Activated CD4-positive, alpha-beta T cell treated with anti-CD3 and anti-CD28 coated beads for 36 hours (primary cell): ENCODE measurements at places on chromosomes 13 and 19.

GRCh38 chr13:110258876-110259631 lies 47.9 kb downstream of the COL4A1 start:
- no peak for DNase-seq

DNA sequence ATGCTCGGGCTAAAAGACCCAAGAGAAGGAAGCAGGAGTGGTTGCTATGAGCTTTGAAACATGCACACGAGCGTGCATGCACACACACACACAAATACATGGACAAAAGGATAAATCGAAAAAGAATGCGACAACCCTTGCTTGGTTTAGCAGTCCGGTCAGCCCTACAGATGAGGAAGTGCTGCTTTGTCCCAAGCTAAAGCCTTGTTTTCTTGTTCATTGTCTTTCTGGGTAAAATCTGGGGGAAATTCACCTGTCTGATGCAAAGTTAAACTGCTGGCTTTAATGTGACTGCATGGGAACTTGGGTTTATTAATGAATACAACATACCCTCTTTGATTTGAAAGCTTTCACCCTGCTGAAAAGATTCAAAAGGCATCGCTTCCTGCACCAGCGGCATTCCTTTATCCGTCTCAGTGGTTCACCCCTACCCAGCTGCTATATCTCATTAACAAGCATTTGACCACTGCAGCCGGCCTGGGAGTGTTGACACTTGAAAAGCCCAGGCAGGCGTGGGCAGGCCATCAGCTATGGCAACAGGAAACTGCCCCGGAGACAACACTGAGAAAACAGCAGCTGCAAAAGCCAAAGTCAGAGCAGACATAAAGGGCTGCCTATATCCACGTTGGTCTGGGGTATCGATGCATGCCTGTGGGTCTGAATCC lies 301.7 kb downstream of the NDFIP2 start:
- no peak for DNase-seq

GRCh38 chr19:15159251-15159650 lies 41.5 kb downstream of the NOTCH3 start:
- DNase-seq = no peak

- no peak for DNase-seq
Measured at GRCh38 chr13:99218126-99218525, 17.5 kb downstream of the UBAC2 start.

DNA sequence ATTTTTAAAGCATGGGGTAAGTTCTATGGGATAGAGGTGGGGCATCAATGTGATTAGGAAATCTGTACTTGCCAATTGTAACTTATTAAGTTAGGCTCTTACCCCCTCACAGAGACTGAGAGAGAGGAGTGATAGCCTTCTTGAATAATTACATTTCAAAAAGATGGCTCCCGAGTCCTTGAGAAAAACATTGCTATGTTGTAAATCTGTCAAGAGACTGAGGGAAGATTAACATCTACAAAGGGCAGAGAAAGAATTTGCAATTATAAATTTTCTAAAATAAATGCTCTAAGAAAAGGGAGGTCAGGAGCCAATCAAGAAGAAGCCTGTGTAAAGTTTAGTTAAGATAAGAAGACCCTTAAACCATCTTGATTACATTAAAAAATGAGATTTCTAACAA lies 1570.8 kb downstream of the OLFM4 start:
- DNase-seq = no peak

GRCh38 chr19:5349041-5349440 lies 8.4 kb upstream of the PTPRS start:
- DNase-seq = no peak

- DNase-seq = no peak
Measured at GRCh38 chr19:40599331-40599901, 1.8 kb upstream of the LTBP4 start.
